ENCODE measurements at places on chromosomes 6 and 20. TPM values are rescaled to one million over a fixed set of nuclear protein-coding genes. Genes with fewer than 3 reads are reported as not detected.
A peak's percentile ranks its signal among the peaks of the same experiment; 100 is the strongest.

DNA sequence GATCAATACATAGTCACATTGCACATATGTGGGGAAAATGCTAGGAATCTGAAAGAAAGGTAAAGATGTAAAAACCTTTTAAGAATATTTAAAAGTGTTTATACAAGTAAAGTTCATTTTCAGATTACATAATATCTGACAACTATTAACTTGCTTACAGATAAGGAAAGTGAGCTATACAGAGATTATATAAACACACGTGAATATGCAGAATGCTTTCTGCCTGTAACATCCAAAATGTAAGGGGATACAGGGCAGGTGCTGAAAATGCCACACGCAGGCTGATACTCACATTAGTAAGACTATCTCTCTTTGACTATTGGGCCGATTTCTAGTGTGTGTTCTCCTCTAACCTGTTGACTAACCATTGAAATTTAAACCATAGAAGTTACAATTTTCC, 17.9 kb upstream of the MAP7 start:
- no peak for DNase-seq
- peaks cover 28% of the 10 kb centered on the region for H3K36me3 ChIP-seq
- no peak overlapping the region for H3K27ac ChIP-seq
- peaks cover 8% of the 10 kb centered on the region for H3K4me1 ChIP-seq
- no peak overlapping the region for H3K4me3 ChIP-seq

DNA sequence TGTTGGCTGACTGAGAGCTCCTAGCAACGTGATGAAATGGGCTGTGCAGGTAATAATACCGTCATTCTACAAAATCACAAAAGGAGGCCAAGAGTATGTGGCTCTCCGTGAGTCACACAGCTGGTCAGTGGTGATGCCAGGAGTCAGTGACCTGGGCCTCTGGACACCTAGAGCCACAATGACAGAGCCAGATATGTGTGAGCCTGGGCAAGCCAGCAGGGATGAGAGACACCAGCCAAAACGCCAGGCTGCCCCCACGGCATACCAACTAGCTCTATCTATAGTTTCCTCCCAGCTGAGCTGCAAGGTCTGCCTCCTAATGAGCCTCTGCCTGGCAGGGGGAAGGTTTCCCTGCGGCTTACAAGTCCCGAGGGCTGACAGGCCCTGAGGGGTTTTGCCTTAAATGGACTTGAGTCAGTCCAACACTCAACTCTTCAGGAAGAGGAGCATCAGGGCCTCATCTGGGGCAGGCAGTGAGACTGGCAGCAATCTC, 70.0 kb downstream of the CPNE5 start:
- H3K36me3 ChIP-seq, result no peaks in the 10 kb centered on the region
- no peak overlapping the region for H3K4me3 ChIP-seq
- no peak overlapping the region for H3K27ac ChIP-seq

DNA sequence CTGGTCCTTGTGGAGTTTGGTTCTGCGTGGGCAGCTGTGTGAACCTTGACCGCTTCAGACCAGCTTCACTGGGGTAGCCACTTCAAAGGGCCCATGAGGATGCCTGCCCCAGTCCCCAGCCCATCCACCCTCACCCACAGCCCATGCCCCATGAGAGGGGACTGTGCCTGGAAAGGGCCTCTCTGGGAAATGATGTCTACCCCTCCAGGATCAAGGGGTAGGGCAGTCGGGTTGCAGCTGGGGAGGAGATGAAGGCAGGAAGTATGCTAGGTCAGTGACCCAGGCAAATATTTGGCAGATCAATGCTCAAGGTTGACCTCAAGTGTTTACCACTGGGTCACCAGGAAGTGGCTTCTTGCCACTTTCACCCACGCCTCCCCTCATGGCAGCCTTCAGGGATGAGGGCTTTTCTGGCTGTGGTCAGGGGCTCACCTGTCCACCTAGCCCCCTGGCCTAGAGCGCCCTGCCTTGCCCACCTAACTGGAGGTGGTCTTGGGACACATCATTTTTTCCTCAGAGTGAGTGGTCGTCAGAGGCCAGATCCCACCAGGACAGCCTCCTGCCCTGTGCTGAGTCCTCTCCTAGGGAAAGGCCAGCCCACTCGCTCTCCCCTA, 109.5 kb downstream of the SNX5 start:
- no peaks in the 10 kb centered on the region for H3K4me1 ChIP-seq
- no peak overlapping the region for H3K27ac ChIP-seq
- peaks cover 4% of the 10 kb centered on the region for H3K27me3 ChIP-seq
- no peak overlapping the region for H3K4me3 ChIP-seq
- H3K36me3 ChIP-seq, result no peaks in the 10 kb centered on the region
- DNase-seq, result no peak

DNA sequence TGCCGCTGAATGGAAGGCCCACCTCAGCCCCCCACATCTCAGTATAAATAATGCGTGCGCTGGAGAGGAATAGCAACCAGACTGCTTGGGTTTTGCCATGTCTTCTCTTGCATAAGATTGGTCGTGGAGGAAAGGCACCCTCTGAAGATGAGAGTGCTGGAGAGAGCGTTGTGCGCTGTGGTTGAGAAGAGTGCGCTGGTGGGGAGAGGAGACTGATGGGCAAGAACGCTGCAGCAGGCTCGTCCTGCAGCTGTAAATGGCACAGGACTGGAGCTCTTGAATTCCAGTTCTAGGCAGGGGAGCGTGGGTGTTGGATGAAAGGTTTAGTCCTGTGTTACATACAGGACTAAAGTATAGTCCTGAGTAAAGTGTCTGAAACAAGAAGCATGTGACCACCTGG, 51.5 kb downstream of the RPRD1B start:
- H3K27ac ChIP-seq, result peak overlapping the region; percentile 94
- DNase-seq, result no peak
- H3K4me1 ChIP-seq, result peaks cover 45% of the 10 kb centered on the region
- peaks cover 48% of the 10 kb centered on the region for H3K36me3 ChIP-seq

GRCh38 chr6:117200067-117200466, 65.3 kb upstream of the VGLL2 start:
- no peak overlapping the region for H3K4me3 ChIP-seq
- H3K27me3 ChIP-seq, result no peaks in the 10 kb centered on the region
- DNase-seq, result no peak
- peaks cover 2% of the 10 kb centered on the region for H3K4me1 ChIP-seq
- H3K27ac ChIP-seq, result no peak overlapping the region

GRCh38 chr6:99270030-99270429, 79.4 kb downstream of the FAXC start:
- H3K27me3 ChIP-seq, result peaks cover 9% of the 10 kb centered on the region
- no peaks in the 10 kb centered on the region for H3K4me1 ChIP-seq
- H3K4me3 ChIP-seq, result no peak overlapping the region
- no peak for DNase-seq
- no peak overlapping the region for H3K27ac ChIP-seq

- H3K27me3 ChIP-seq, result no peaks in the 10 kb centered on the region
- no peak for DNase-seq
- peaks cover 27% of the 10 kb centered on the region for H3K4me1 ChIP-seq
- H3K36me3 ChIP-seq, result no peaks in the 10 kb centered on the region
Observed at GRCh38 chr6:135743476-135743875, 108.0 kb upstream of the PDE7B start.

- peaks cover 10% of the 10 kb centered on the region for H3K4me1 ChIP-seq
- H3K27ac ChIP-seq, result no peak overlapping the region
- DNase-seq, result no peak
- H3K36me3 ChIP-seq, result peaks cover 17% of the 10 kb centered on the region
- no peaks in the 10 kb centered on the region for H3K27me3 ChIP-seq
Observed at GRCh38 chr6:143934331-143934730, 70.1 kb downstream of the ZC2HC1B start.

DNA sequence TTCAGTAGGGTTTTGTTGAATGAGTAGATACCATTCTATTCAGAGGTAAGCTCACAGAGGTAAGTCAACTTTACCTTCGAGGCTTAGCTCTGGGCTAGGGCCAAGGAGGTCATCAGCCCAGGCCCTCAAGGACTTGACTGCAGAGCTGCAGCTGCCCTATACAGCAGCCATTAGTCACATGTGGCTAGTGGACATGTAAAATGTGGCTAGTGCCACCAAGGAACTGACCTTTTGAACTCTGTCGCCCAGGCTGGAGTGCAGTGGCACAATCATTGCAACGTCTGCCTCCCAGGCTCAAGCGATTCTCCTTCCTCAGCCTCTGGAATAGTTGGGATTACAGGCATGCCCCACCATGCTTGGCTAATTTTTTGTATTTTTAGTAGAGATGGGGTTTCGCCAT, 47.9 kb upstream of the EPB41L1 start:
- H3K27ac ChIP-seq, result no peak overlapping the region
- H3K27me3 ChIP-seq, result no peaks in the 10 kb centered on the region
- H3K4me1 ChIP-seq, result peaks cover 6% of the 10 kb centered on the region
- H3K36me3 ChIP-seq, result no peaks in the 10 kb centered on the region

- H3K27me3 ChIP-seq, result no peaks in the 10 kb centered on the region
- H3K27ac ChIP-seq, result no peak overlapping the region
- no peak for DNase-seq
- H3K36me3 ChIP-seq, result no peaks in the 10 kb centered on the region
- H3K4me3 ChIP-seq, result no peak overlapping the region
- no peaks in the 10 kb centered on the region for H3K4me1 ChIP-seq
Observed at GRCh38 chr6:72151742-72152141, 265.4 kb downstream of the RIMS1 start.

DNA sequence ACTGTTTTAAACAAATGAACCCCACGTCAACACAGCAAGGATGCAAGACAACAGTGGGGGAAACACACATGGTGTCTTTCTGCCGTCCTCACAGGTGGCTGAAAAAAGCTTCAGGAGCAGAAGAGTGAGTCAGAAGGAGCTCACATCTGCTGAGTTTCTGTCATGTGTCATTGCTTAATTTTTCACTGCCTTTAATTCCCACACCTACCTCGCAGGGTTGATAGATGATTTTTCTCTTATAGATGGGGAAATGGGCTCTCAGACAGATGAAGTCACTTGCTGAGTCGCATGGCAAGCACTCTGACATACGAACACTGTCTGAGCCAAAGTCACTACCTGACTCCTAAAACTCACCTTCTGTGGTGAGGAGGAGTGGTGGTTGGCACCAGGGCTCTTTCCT, 28.3 kb upstream of the CARMIL1 start:
- no peaks in the 10 kb centered on the region for H3K36me3 ChIP-seq
- peaks cover 31% of the 10 kb centered on the region for H3K4me1 ChIP-seq
- no peak overlapping the region for H3K4me3 ChIP-seq
- DNase-seq, result no peak
- H3K27ac ChIP-seq, result no peak overlapping the region

Gene LY6G6D
- total RNA-seq, result 0.67 TPM

Gene SLC22A7
- not detected for total RNA-seq

Gene ADGRF1
- 1.6 TPM for total RNA-seq

Gene FOXA2
- not detected for total RNA-seq

Gene CST9L
- total RNA-seq, result not detected
